ENCODE measurements at places on chromosomes 1 and 21.

DNA sequence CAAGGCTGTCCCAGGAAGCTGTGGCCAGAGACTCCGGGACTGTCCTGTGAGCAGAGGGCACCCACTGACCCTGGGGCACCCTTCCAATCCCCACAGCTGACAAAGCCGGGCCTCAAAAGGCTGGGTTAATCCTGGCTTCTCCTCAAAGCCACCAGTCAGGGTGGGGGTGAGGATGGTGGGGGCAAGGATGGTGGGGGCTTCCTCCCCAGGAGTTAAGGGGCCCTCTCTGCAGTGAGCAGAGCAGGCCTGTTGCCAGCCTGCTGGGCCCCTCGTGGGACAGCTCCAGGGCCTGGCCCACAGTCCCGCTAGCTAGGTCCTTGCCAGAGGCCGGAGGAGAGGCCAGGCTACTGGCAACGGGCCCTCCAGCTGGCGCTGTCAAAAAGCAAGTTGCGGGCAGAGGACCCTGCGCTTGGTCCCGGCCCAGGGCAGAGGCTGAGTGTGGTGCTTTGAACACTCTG, 37.9 kb upstream of the CCDC27 start:
- DNase-seq: no peak

DNA sequence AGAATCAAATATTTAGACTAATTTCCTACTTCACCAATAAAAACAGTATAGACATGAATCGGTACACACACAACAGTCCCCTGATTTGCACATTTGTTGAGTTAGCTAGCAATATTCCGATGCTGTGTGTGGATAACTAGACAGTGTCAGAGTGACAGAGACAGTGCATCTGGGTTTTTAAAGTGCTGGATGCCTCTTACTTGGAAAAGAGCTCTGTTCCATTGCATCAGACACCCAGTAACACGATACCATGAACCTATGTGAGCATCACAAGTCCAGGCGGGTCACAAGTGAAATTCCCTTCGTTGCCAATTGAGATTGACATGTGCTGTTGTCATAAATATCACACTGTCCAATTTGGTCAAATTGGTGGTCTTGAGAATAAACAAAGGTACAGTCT, 82.0 kb upstream of the ESRRG start:
- no peak for DNase-seq

DNA sequence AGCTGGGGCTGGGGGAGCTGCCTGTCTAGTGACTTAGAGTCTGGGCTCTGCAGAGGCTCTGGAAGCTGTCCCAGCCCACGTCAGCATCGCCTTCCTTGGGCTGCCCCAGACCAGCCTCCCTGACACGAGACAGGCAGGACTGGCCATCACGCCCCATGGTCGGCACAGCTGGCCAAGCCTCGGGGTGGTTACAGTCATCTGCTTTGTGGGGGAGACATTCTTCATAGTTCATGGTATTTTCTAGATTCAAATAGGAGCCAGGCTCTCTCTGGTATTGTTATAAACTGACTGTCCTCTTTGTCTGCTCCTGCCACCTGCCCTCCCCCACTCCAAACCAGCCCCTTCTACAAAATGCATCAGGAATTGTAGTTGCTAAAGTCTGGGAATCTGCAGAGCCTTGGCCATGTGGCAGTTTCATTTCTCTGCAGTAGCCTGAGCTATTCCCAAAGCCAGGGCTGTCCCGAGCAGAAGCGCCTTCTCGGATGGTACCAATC, 29.4 kb downstream of the OLFML2B start:
- no peak for DNase-seq

GRCh38 chr1:212060632-212061472, 25.3 kb downstream of the DTL start:
- DNase-seq: no peak

- no peak for DNase-seq
Observed at GRCh38 chr1:230985711-230986110, 6.8 kb downstream of the ARV1 start.

All from stimulated activated CD8-positive, alpha-beta memory T cell treated with anti-CD3 and anti-CD28 coated beads, Interleukin-2, amount 100 ng/mL, for 48 hours (primary cell).